ENCODE measurements at places on chromosomes 3 and 15. TPM values are rescaled to one million over a fixed set of nuclear protein-coding genes. Genes with fewer than 3 reads are reported as not detected.

The CPN2 gene
- not detected for total RNA-seq

The CELSR3 gene
- 5.1 TPM for total RNA-seq

The PLSCR2 gene
- not detected for total RNA-seq

The PTH1R gene
- total RNA-seq = not detected
